ENCODE measurements at places on chromosomes 13 and 19.

DNA sequence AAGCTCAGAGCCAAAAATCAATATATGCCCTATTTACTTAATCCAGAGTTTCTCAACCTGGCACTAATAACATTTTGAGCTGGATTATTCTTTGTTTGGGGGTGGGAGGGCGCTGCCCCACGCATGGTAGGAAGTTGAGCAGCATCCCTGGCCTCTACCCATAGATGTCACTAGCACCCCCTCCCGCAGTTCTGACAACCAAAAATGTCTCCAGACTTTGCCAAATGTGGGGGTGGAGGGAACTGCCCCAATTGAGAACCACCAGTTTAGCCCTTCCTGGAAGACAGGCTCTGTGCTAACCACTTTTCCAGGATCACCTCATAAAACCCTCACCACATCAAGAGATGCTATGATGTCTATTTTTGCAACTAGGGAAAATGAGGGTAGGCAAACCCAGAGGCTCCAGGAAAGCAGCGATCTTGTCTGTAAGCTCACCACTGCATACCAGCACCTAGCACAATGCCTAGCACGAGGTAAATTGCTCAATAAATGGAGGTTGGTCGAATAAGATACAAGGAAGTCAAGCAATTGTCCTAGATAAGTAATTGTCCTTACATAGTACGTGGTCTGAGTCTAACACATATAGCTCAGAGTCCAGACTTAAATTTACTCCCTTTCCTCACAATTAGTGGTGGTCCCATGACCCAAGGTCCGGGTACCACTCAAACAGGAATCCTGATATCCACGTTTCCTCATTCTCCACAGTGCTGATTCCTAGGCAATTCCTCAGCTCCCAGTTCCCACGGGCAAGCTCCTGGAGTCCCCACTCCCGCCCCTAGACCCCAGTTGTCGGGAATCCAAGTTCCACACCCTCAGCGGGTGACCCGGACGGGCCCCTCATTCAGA, 892 bp downstream of the TRIR start:
- H3K36me3 ChIP-seq, result peaks cover 17% of the 10 kb centered on the region
- no peaks in the 10 kb centered on the region for H3K27me3 ChIP-seq
- peaks cover 40% of the 10 kb centered on the region for H3K4me1 ChIP-seq
- peak overlapping the region; percentile 99 for H3K27ac ChIP-seq
- peak; percentile 52 for DNase-seq
- peak overlapping the region; percentile 96 for H3K4me3 ChIP-seq

- peaks cover 12% of the 10 kb centered on the region for H3K36me3 ChIP-seq
- no peak overlapping the region for H3K27ac ChIP-seq
- H3K27me3 ChIP-seq, result no peaks in the 10 kb centered on the region
- peaks cover 9% of the 10 kb centered on the region for H3K4me1 ChIP-seq
These were observed 29.2 kb downstream of the ZNF701 start for GRCh38 chr19:52599241-52599640.

DNA sequence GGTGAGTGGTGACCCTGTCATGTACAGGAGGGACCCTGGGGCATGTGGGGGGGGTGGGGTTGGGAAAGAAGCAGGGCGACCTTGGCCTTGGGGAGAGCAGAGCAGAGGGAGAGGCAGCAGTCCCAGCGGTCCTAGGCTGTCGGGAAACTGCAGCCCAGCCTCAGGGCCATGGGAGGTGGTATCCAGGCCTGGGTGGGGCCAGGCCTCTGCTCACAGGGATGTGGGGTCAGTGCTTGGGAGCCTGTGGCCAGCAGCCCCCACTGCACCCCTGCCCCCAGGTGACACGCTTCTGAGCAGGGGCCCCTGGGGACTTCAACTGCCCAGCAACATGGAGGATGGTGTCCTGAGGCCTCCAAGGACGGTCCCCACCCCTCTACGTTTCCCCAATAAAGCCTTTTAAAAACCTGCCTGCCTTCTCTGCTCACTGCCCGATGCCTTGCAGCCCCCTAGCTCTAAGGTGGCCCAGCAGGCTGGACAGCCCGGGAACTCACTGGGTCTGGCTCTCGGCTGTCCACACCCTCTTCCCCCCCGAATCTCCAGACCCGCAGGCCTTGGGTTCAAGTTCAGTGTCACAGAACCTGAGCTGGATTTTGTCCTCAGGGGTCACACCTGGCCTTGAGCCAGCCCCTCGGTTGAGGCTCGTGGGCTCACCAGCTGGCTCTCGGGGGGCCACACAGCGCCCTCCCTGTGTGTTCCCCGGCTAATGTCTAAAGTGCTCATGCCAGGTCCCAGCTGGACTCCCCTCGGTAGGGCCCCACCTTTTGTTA, 6.9 kb downstream of the PNKP start:
- peaks cover 13% of the 10 kb centered on the region for H3K36me3 ChIP-seq
- no peak overlapping the region for H3K27ac ChIP-seq
- no peak for DNase-seq
- H3K4me3 ChIP-seq, result no peak overlapping the region
- H3K4me1 ChIP-seq, result peaks cover 5% of the 10 kb centered on the region
- no peaks in the 10 kb centered on the region for H3K27me3 ChIP-seq

GRCh38 chr19:44807162-44807561, 1.7 kb upstream of the BCAM start:
- no peak for DNase-seq
- H3K4me3 ChIP-seq, result no peak overlapping the region
- H3K27me3 ChIP-seq, result peaks cover 23% of the 10 kb centered on the region
- no peaks in the 10 kb centered on the region for H3K36me3 ChIP-seq

DNA sequence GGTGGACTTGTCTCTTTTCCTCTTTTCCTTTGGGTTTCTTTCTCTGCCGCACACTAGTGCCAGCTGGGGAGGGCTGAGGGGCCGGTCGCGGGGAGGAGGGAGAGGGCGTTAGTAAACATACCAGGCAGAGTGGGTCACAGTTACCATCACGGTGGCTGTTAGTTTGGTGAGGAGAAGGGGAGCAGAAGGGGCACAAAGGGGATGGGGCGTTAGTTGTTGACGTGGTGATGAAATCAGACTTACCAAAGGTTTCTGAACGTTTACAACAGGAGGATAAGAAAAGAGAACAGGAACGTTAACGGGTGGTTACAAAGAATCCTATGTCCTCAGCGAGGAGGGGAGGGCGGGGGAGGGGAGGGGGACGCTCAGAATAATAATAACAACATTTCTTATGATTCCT, 77.9 kb downstream of the PTPRS start:
- H3K36me3 ChIP-seq, result no peaks in the 10 kb centered on the region
- H3K27me3 ChIP-seq, result peaks cover 10% of the 10 kb centered on the region
- DNase-seq, result no peak
- no peak overlapping the region for H3K4me3 ChIP-seq
- no peak overlapping the region for H3K27ac ChIP-seq

DNA sequence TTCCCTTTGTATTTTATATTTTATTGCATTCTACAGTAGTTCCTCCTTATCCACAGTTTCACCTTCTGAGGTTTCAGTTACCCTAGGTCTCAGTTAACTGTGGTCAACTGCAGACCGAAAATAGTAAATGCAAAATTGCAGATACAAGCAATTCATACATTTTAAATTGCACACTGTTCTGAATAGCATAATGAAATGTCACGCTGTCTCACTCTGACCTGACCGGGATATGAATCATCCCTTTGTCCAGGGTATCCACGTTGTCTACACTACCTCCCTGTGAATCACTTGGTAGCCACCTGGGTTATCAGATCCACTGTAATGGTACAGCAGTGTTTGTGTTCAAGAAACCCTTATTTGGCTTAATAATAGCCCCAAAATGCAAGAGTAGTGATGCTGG, 325.0 kb downstream of the DNAJC15 start:
- no peaks in the 10 kb centered on the region for H3K4me1 ChIP-seq
- H3K27ac ChIP-seq, result no peak overlapping the region
- no peaks in the 10 kb centered on the region for H3K36me3 ChIP-seq
- H3K27me3 ChIP-seq, result peaks cover 13% of the 10 kb centered on the region
- H3K4me3 ChIP-seq, result no peak overlapping the region

GRCh38 chr13:57877601-57878000, 246.1 kb downstream of the PCDH17 start:
- H3K27me3 ChIP-seq, result no peaks in the 10 kb centered on the region
- DNase-seq, result no peak
- no peaks in the 10 kb centered on the region for H3K4me1 ChIP-seq
- H3K27ac ChIP-seq, result no peak overlapping the region
- H3K4me3 ChIP-seq, result no peak overlapping the region

GRCh38 chr19:2341244-2341751, 12.8 kb downstream of the SPPL2B start:
- no peak overlapping the region for H3K27ac ChIP-seq
- peaks cover 17% of the 10 kb centered on the region for H3K36me3 ChIP-seq
- H3K4me3 ChIP-seq, result no peak overlapping the region
- peaks cover 14% of the 10 kb centered on the region for H3K4me1 ChIP-seq
- no peaks in the 10 kb centered on the region for H3K27me3 ChIP-seq
- no peak for DNase-seq

- H3K27ac ChIP-seq, result no peak overlapping the region
- H3K27me3 ChIP-seq, result peaks cover 2% of the 10 kb centered on the region
- no peaks in the 10 kb centered on the region for H3K4me1 ChIP-seq
- H3K36me3 ChIP-seq, result peaks cover 3% of the 10 kb centered on the region
- DNase-seq, result no peak
These were observed 91.3 kb downstream of the UQCRFS1 start for GRCh38 chr19:29121684-29122083.

GRCh38 chr19:7926021-7926726, at the start of gene CTXN1:
CTXN1 (minus strand) TSS chr19:7926135; CDS start chr19:7925538, 597 bp downstream.
- peaks cover 1% of the 10 kb centered on the region for H3K27me3 ChIP-seq
- no peak within 1 kb of the TSS for H3K27ac ChIP-seq
- peaks cover 9% of the 10 kb centered on the region for H3K36me3 ChIP-seq
- H3K4me1 ChIP-seq, result peaks cover 14% of the 10 kb centered on the region

DNA sequence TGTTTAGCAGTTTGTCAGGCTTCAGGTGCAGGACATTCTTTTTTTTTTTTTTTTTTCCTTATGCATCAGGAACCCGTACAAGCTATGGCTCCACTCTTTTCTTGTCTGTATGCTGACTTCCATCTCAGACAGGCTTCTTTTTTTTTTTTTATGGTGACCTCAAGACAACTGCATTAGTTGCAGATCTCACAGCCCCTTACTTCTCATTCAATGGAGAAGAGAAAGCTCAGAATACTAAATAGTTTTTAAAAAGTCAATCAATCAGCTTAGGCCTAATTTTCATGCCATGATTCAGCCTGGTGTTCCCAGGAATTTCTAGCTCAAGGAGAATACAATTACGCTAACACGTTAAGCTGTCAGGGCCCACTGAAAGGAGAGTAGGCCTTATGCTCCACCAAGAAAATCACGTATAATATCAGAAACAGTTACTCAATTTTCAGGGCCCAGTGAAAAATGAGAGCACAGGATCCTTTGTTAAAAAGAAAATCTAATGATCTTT, 1596.0 kb upstream of the MIR17HG start:
- H3K36me3 ChIP-seq, result no peaks in the 10 kb centered on the region
- no peak overlapping the region for H3K27ac ChIP-seq
- peaks cover 3% of the 10 kb centered on the region for H3K4me1 ChIP-seq
- no peak for DNase-seq

GRCh38 chr19:50331221-50331993, 2.2 kb upstream of the KCNC3 start:
- peak; percentile 44 for DNase-seq
- H3K4me3 ChIP-seq, result peak overlapping the region; percentile 75
- H3K4me1 ChIP-seq, result peaks cover 70% of the 10 kb centered on the region
- H3K36me3 ChIP-seq, result peaks cover 18% of the 10 kb centered on the region

GRCh38 chr13:103140001-103140671, 73.9 kb upstream of the SLC10A2 start:
- H3K4me1 ChIP-seq, result no peaks in the 10 kb centered on the region
- H3K4me3 ChIP-seq, result no peak overlapping the region
- H3K36me3 ChIP-seq, result no peaks in the 10 kb centered on the region
- no peak overlapping the region for H3K27ac ChIP-seq
- no peaks in the 10 kb centered on the region for H3K27me3 ChIP-seq

DNA sequence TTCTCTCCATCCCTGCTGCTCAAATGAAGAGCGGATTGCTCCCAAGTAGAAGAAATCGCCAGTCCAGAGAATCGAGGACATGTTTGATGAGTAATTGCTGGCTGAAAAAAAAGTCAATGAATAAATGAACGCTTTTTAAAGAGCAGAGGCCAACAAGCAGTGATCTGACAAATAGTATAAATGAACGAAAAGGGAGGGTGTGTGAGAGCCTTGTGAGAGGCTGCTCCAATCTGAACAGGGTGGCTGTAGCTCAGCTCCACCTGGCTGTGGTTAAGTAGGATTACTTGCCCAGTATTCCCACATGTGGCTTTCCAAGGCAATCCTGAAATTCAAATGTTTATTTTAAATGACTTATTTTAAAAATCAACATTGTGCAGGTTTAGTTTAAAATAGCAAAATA, 117.1 kb downstream of the TSHZ3 start:
- no peak overlapping the region for H3K4me3 ChIP-seq
- no peaks in the 10 kb centered on the region for H3K36me3 ChIP-seq
- DNase-seq, result no peak
- H3K27ac ChIP-seq, result no peak overlapping the region
- no peaks in the 10 kb centered on the region for H3K4me1 ChIP-seq
- H3K27me3 ChIP-seq, result no peaks in the 10 kb centered on the region

GRCh38 chr13:94708031-94708859, 4.1 kb downstream of the SOX21 start:
- no peak for DNase-seq
- peaks cover 2% of the 10 kb centered on the region for H3K36me3 ChIP-seq
- peaks cover 7% of the 10 kb centered on the region for H3K4me1 ChIP-seq
- H3K27me3 ChIP-seq, result peaks cover 29% of the 10 kb centered on the region
- no peak overlapping the region for H3K4me3 ChIP-seq

DNA sequence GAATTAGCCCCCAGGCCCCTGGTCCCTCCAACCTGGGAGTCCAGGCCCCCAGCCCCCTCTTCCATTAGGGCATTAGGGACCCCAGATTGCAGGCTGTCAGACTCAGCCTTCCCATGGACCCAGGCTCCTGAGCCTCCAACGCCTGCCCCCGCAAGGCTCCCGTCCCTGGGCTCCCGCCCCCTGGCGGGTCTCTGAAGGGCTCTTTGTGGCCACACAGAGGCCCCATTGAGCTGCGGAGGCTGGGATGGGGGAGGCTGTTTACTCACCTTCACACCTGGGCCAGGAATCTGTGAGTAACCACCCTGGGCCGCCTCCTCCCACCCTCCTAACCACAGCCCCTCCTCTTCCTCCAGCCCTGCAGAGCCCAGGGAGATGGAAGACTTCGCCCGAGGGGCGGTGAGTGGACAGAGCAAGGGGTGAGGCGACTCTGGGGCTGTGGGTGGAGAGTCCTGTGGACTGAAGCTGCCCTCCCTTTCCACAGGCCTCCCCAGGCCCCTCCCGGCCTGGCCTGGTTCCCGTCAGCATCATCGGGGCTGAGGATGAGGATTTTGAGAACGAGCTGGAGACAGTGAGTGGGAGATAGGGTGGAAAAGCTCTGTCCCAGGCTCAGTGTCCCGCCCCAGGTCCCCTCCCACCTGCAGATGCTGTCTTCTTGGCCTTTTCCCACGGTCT, 4.9 kb downstream of the ARHGEF1 start:
- peaks cover 22% of the 10 kb centered on the region for H3K36me3 ChIP-seq
- DNase-seq, result no peak
- H3K27me3 ChIP-seq, result no peaks in the 10 kb centered on the region
- peak overlapping the region; percentile 83 for H3K4me3 ChIP-seq
- peak overlapping the region; percentile 92 for H3K27ac ChIP-seq

GRCh38 chr19:45472563-45473366, 5.0 kb downstream of the FOSB start:
- peak; percentile 48 for DNase-seq
- peaks cover 34% of the 10 kb centered on the region for H3K4me1 ChIP-seq
- H3K27me3 ChIP-seq, result peaks cover 3% of the 10 kb centered on the region
- peak overlapping the region; percentile 40 for H3K4me3 ChIP-seq
- H3K27ac ChIP-seq, result peak overlapping the region; percentile 96

GRCh38 chr19:6693681-6694080, 23.7 kb upstream of the TNFSF14 start:
- H3K4me1 ChIP-seq, result peaks cover 13% of the 10 kb centered on the region
- H3K36me3 ChIP-seq, result peaks cover 3% of the 10 kb centered on the region
- no peak overlapping the region for H3K27ac ChIP-seq
- DNase-seq, result no peak
- peaks cover 13% of the 10 kb centered on the region for H3K27me3 ChIP-seq
